Stimulated activated CD4-positive, alpha-beta T cell treated with anti-CD3 and anti-CD28 coated beads, Interleukin-12 subunit alpha, Interleukin-12 subunit beta, amount 100 ng/mL, for 4 hours (primary cell): ENCODE measurements at places on chromosomes 12 and 14.

- DNase-seq, result no peak
Measured at GRCh38 chr12:45244561-45245343, 28.9 kb downstream of the ANO6 start.

- no peak for DNase-seq
Measured at GRCh38 chr14:99574099-99574880, 29.7 kb downstream of the CCDC85C start.

DNA sequence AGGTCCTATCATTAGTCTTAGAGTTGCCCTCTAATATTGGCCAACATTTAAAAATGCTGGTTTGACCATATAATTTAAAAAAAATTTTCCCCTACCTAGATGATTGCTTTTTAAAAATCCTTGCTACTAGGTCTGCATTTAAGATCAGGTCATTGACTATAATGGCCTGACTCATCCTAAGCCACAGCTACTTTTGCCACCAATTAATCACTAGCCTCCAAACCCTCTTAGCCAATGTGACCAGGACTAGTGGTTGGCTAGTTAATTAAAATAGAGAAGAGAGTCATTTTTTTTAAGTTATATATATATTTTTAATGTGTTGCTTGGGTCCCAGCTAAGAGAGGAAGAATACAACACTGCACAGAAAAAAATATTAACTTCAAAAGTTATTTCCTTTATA lies 57.5 kb downstream of the SOS2 start:
- DNase-seq, result no peak

- DNase-seq, result no peak
Measured at GRCh38 chr14:58216544-58216943, 16.6 kb downstream of the ACTR10 start.
